T-helper 1 cell (primary cell): ENCODE measurements at places on chromosomes 5 and 9.

GRCh38 chr9:35682051-35682450 lies 7.7 kb downstream of the TPM2 start:
- DNase-seq: no peak

GRCh38 chr5:58314356-58315210 lies 145.3 kb downstream of the PLK2 start:
- no peak for DNase-seq

DNA sequence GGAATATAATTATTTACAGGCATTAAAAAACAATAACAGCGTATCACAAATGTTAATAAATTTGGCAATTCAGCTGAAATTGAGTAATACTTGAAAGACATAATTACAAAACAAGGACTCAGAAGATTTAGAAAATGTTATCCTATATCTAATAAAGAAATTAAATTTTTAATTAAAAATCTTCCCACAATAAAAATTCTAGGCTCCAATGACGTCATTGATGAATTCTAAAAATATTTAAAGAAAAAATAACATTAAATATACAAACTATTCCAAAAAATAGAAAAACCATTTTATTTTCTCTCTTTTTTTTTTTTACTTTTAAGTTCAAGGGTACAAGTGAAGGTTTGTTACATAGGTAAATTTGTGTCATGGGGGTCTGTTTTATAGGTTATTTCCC lies 161.5 kb downstream of the ADAMTS6 start:
- DNase-seq: no peak

DNA sequence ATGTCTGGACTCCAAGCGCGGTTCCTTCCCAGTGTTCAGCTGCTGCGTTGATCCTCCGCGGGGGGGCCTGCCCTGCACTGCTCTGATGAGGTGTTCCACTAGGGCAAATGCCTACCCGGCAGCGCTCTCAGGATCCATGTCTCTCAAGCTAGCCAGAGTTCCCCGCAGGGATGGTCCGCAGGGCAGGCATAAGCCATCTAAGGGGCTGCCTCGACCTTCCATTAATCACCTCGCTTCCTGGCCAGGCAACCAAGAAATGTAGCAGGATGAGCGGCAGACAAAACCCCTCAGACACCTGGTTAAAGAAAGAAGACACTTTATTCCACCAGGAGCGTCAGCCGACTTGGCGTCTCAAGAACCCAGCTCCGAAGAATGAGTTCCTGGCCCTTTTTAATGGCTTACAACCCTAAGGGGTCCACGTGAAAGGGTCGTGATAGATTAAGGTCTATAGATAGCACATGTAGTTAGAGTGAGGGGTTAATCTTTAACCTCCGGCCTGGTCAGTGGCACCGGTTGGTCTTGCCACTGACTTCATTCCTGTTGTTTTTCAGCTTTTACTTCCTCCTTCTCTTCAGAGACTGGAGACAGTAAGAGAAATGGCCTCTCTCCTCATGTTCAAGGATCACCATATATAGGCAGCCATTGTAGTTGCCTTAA lies 47.2 kb upstream of the COX7C start:
- DNase-seq: no peak
